ENCODE measurements at places on chromosomes 5 and 9. TPM values are rescaled to one million over a fixed set of nuclear protein-coding genes. Genes with fewer than 3 reads are reported as not detected.

Gene SUSD3
- 5.3 TPM for polyA plus RNA-seq

Gene ACER2
- polyA plus RNA-seq: 21.2 TPM

Gene FCN2
- 0.31 TPM for polyA plus RNA-seq

- DNase-seq: no peak
These were observed 2.4 kb downstream of the PIP5KL1 start for GRCh38 chr9:127927988-127928675.

GRCh38 chr5:171688696-171689495 is 96.7 kb upstream of the SMIM23 start:
- no peak for DNase-seq

GRCh38 chr5:40551496-40552491 is 127.9 kb upstream of the PTGER4 start:
- DNase-seq: no peak

GRCh38 chr9:81581986-81582385 is 107.4 kb downstream of the TLE1 start:
- no peak for DNase-seq

GRCh38 chr9:12813533-12813932 is 38.7 kb downstream of the LURAP1L start:
- no peak for DNase-seq

GRCh38 chr5:155871623-155872022 is 455.3 kb upstream of the SGCD start:
- no peak for DNase-seq

- DNase-seq: no peak
These were observed 105.8 kb downstream of the EFNA5 start for GRCh38 chr5:107564931-107565372.

DNA sequence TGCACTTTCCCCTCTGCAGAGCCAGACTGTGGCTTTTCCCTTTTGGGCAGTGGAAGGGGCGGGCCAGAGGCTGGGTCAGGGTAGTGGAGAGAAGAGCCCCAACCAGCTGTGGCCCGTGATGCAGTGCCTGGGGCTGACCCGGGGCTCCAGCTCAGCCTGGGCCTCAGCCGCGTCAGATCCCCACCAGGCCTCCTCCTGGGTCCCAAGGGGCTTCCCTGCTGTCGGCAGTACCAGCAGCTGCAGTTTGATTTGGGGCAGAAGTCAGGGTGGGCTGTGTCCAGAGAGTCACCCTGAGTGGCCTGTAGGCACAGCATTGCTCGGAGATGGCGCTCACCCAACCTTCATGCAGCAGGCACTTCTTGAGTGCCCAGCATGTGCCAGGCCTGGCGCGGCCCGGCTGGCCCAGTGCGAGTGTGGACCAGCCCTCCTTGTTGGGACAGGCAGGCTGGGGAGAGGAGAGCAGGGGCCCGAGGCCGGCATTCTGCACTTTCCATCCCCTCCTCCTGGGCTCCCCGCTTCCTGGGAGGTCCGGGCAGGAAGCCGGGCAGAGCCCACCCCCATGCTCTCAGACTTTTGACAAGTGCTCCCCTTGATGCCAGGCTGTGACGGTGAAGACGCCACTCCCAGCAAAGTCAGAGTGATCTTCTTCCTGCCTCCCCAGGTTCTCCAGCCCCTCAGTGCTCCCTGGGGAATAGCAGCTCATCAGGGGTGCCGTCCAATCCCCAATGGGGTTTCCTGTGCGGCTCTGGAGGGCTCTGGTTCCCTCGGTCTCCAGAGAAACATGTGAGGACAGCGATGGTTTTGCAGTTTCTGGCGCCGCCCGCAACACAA is 88.3 kb upstream of the COL5A1 start:
- no peak for DNase-seq

- DNase-seq: no peak
These were observed 19.1 kb downstream of the TMEM38B start for GRCh38 chr9:105713260-105714019.
